Mucosa of gallbladder (tissue), 1 donor: ENCODE measurements at places on chromosomes 2 and 18. TPM values are rescaled to one million over a fixed set of nuclear protein-coding genes. Genes with fewer than 3 reads are reported as not detected.
A peak's percentile ranks its signal among the peaks of the same experiment; 100 is the strongest.

DNA sequence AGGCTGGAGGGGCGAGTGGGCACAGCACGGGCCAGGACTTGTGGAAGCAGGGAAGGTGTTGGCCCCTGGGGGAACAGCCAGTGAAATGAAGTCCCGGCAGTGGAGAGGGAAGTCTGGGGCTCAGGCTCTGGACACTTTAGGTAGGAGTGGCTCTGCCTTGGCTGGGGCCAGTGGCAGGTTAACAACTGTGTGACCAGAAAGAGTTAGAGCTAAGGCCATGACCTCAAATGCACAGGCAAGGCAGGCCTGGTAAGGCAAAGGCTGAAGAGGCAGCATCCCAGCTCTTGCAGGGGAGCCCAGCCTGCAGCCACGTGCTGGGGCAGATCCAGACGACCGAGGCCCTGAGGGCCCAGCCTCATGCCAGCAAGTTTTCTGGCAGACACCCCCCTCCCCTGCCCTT lies 21.5 kb downstream of the PCARE start:
- DNase-seq: no peak

DNA sequence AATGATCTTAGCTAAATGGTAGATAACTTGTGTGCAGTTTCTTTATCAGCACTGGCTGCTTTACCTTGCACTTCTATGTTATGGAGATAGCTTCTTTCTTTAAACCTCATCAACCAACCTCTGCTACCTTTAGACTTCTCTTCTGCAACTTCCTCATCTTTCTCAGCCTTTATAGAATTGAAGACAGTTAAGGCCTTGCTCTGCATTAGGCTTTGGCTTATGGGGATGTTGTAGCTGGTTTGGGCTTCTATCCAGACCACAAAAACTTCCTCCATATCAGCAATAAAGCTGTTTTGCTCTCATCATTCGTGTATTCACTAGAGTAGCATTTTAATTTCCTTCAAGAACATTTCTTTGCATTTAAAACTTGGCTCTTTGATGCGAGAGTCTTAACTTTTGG lies 123.7 kb downstream of the PIK3C3 start:
- no peak for DNase-seq

DNA sequence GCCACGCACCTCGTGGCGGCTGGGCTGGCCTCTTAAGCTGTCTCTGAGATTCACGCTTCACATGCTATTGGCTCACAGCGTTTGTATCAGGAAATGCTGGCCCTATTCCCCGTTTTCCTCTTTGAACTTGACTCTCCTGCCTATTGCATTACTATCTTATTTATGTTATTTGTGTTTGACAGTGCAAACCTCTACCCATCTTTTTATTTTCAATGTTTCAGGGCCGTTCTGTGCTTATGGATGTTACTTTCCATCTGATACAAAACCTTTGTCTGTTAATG lies 149.9 kb upstream of the TWIST2 start:
- no peak for DNase-seq

GRCh38 chr18:34220081-34220815 lies 4.5 kb downstream of the NOL4 start:
- DNase-seq: no peak

FAM237A gene
- not detected for total RNA-seq

- DNase-seq: no peak
These were observed 138.9 kb upstream of the ASB18 start for GRCh38 chr2:236403125-236403524.

DNA sequence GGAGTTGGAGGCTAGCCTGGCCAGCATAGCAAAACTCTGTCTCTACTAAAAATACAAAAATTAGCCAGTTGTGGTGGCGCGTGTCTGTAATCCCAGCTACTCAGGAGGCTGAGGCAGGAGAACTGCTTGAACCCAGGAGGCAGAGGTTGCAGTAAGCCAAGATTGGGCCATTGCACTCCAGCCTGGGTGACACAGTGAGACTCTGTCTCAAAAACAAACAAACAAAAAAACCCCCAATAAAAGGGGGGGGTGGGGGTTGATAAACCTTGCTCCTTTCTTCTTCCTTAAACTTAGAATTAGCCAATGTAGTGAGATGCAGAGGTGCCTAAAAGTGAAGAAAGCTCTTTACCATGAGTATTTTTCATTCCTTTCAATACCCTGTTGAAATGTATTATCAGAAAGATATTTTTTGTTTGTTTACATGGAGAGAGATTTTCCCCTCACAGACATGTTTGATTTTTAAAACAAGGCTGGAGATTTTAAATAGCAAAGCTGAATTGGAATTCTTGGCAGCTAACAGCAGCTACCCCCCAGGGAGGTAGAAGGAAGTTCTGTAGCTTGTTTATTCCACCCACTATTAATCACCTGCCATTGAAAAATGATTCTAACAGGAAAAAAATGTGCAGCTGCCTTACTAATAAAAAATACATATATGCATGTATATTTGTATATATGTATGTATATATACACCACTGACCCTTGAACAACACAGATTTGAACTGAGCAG lies 48.6 kb downstream of the GYPC start:
- DNase-seq: peak; percentile 32

- peak; percentile 65 for DNase-seq
These were observed at the start of gene STK39 for GRCh38 chr2:168247341-168248261. STK39 (minus strand) TSS chr2:168247595; CDS start chr2:168247435, 160 bp downstream.

DNA sequence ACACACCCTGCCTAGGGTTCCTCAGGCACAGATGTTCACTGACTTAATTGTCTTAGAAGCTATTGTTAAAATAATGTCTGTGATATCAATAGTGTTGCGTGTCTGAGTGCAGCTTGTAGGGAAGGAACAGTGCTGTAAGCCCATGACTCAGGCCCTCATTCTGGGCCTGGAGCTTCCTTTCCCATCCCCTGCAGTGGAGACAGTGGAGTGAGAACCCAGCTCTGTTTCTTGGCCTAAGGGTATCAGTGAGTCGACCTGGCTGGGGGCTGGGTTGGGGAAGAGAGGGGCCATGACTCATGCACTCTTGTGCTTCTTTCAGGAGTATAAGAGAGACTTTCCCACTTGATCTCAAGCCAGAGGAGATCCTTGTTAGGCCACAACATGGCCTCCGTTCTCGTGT lies 106.8 kb downstream of the HRH4 start:
- DNase-seq: no peak

DNA sequence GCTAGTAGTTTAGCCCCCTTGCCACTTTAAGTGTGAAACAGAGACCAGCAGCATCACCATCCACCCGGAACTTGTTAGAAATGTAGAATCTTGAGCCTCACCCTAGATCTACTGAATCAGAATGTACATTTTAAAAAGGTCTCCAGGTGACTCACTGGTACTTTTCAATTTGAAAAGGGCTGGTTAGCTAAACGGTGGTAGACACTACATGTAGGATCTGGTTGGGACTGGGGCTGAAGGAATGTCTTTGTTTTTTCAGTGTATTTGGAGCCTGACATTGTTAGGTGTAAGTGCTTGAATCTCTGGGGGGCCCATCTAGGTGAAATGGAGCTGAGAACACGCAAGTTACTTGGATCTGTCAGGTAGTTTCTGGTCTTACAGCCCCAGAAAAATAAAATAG lies 44.0 kb upstream of the XPO1 start:
- no peak for DNase-seq

CFC1 gene
- total RNA-seq: not detected

GALNT14 gene
- total RNA-seq: 7.6 TPM

TYMS gene
- total RNA-seq: 5.8 TPM

DNA sequence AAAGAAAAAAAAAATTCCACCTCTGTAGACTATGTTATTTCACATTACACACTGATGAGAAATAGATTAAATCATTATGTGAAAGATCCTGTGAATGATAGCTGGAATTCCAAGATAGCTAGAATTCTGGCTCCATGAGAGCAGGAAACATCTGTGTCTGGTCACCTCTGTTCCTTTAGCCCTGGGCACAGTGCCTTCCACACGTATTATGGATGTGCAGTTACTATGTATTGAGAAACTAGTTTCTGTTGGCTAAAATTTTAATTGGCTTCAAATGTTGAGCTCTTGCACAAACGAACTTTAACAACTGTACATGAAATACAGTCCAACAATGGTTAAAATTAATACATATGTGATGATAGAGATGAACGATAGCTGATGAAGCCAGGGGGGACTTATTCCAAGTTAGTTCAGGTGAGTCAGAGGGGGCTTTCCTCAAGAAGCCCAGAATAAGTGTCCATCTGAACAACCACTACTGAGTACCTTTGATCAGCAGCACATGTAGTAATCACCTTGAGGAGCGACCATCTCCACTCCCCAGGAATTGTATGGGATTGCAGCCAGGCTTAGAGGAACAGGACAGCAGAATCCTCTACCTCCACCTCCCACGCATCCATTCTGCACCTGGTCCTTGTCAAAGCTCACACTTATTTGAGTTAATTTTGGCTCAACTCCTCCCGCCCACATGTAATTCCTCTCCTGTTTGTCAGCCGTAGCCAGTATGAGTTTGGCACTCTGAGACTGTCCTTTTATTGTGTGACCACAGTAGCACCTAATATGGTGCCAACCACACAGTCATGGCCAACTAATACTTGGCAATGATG lies 68.6 kb downstream of the NABP1 start:
- DNase-seq: no peak

UBR3 gene
- 39.0 TPM for total RNA-seq

DNA sequence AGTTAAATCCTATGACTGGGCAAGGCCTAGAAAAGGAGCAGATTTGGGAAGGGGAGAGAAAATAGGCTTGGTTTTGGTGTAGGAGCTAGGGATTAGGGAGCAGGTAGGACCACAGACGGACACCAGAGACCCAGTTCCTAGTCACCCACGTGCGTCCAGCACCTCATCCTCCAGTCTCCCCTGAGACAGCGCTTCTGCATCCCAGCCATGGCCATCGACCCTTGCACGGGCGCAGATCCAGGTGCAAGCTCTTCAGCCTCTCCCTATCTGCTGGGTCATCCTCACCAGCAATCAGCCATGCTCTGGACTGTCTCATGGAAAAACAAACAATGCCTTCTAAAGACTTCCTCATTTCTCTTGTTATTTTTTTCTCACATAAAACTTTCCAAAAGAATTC lies 246.8 kb upstream of the RAB6C start:
- no peak for DNase-seq

DNA sequence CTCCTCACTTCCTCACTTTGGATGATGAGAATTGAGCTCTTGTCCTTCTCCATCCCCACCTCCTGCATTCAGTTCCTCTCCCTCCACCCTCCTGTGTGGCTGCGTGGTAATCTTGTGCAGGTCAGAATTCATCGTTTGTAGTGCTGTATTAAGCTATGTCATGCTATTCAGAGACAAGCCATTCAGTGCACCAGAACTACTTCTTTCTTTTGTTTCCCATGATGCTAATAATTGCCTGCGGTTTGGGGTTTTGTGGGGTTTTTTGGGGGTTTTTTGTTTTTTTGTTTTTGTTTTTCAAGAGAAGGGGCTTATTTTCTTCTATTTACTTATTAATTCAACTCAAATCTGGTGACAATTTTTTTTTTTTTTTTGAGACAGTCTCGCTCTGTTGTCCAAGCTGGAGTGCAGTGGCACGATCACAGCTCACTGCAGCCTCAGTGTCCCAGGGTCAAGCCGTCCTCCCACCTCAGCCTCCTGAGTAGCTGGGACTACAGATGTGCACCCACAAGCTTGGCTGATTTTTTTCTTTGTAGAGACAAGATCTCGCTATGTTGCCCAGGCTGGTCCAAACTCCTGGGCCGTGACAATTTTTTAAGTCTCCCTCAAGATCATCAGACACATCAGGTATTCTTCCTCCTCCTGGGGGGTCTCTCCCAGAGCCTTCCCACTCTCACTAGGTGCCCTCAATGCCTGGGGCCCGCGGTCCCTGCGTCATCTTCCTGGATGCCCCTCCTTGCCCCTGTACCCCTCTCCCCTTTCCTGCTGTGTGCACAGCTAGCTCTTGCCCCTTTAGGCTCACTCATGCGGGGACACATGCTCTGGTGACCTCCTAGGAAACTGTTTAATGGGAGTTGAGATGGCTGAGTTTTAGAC lies 37.8 kb downstream of the MAL start:
- DNase-seq: no peak

GRCh38 chr18:64639536-64639935 lies 490.6 kb upstream of the LINC00305 start:
- DNase-seq: no peak

- no peak for DNase-seq
These were observed 90.8 kb upstream of the ATL2 start for GRCh38 chr2:38467768-38468455.
